ENCODE measurements at places on chromosomes 3 and 15. TPM values are rescaled to one million over a fixed set of nuclear protein-coding genes. Genes with fewer than 3 reads are reported as not detected.

The CTXN2 gene
- polyA plus RNA-seq: 0.69 TPM

The PLA2G4E gene
- polyA plus RNA-seq: not detected

The TGM4 gene
- not detected for polyA plus RNA-seq

The MAP4 gene
- 179 TPM for polyA plus RNA-seq

The FES gene
- polyA plus RNA-seq: not detected

The FGD5 gene
- polyA plus RNA-seq: 0.42 TPM

The IQCH gene
- 8.4 TPM for polyA plus RNA-seq
